ENCODE measurements at places on chromosomes 13 and 19. TPM values are rescaled to one million over a fixed set of nuclear protein-coding genes. Genes with fewer than 3 reads are reported as not detected.
A peak's percentile ranks its signal among the peaks of the same experiment; 100 is the strongest.

GRCh38 chr13:74555276-74555625 is 421.0 kb upstream of the KLF12 start:
- DNase-seq = no peak

DNA sequence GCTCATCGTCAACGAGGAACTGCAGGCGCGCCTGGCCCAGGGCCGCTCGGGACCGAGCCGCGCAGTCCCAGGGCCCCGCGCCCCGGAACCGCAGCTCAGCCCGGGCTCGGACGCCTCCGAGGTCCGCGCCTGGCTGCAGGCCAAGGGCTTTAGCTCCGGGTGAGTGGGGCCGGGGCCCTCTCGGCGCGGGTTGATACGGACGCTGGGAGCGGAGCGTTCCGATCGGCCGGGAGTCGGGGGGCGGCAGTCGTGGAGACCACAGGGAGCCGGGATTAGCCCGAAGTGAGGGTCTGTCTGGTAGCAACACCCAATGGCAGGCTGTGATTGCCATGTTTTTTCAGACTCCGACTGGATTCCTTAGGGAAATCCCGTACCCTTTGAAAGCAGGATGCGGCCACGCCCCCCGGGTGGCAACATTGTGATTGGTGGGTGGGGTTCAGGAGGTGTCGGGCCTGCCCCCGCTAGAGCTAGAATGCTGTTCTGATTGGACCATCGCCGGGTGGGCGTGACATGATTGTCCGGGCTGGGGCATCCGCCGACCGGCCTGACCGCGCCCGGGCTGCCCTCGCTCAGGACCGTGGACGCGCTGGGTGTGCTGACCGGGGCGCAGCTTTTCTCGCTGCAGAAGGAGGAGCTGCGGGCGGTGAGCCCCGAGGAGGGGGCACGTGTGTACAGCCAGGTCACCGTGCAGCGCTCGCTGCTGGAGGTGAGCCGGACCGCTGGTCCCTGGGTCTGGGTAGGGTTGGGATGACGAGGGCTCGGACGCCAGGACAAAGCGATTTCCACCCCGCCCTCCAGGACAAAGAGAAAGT is 11.3 kb downstream of the EPS8L1 start:
- peak; percentile 93 for DNase-seq

GRCh38 chr19:38155453-38155852 is 68.6 kb downstream of the DPF1 start:
- peak; percentile 59 for DNase-seq

DNA sequence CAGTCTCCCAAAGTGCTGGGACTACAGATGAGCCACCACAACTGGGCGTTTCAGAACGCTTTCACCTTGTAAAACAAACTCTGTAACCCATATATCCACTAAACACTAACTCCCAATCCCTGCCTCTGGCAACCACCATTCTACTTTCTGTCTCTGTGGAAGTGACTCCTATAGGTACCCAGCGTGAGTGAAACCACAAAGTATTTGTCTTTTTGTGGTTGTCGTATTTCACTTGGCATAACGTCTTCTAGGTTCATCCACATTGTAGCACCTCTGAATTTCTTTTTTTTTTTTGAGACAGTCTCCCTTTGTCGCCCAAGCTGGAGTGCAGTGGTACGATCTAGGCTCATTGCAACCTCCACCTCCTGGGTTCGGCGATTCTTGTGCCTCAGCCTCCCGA is 44.8 kb downstream of the BRD4 start:
- DNase-seq = no peak

DNA sequence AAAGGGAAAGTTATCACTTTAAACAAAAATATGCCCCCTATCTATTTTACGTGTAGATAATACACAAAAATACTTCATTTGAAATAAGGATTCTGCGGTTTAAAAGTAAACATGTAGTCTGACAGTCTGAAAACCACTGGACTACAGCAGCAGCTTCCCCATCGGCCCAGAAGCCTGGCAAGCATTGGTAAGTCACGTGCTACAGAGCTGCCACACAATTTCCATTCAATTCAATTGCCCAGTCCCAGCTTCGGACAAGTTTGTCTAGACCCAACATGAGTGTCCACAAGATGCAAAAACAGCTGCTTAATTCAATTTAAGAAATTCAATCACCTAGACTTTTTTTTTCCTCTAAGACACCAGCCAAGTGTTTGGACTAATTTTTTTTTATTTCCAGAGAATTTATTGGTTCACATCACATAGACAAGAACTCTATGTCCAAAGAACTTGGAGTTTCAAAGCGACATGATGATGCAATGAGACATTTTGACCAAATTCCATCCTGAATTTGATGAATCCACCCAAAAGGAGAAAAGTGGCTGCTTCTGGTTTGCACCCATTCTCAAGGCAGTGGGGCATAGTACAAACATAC is 458.9 kb downstream of the COG6 start:
- no peak for DNase-seq

DNA sequence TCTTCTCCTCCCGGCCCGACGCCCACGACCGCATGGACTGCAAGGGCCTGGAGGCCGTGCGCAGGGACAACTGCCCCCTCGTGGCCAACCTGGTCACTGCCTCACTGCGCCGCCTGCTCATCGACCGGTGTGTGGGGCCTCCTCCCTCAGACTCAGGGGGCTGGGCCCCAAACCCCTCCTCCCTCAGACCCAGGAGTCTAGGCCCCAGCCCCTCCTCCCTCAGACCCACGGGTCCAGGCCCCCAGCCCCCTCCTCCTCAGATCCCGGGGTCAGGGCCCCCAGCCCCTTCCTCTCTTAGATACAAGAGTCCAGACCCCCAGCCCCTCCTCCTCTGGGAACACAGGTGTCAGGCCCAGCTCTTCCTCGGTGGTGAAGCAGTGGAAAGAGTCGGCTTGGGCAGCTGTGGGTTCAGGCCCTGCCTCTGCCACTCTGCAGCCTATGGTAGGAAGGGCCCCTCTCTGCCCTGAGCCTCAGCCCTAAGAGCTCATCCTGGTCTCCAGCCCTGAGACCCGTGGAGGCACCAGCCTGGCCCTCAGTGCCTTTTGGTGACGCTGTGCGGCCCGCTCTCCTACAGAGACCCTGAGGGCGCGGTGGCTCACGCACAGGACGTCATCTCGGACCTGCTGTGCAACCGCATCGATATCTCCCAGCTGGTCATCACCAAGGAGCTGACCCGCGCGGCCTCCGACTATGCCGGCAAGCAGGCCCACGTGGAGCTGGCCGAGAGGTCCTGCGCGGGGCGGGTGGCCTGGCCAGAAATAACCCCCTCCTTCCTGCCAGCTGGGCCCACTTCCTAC is 3.7 kb upstream of the SPIB start:
- DNase-seq = peak; percentile 59

GRCh38 chr13:37039896-37040295 is 19.6 kb downstream of the SUPT20H start:
- no peak for DNase-seq

DNA sequence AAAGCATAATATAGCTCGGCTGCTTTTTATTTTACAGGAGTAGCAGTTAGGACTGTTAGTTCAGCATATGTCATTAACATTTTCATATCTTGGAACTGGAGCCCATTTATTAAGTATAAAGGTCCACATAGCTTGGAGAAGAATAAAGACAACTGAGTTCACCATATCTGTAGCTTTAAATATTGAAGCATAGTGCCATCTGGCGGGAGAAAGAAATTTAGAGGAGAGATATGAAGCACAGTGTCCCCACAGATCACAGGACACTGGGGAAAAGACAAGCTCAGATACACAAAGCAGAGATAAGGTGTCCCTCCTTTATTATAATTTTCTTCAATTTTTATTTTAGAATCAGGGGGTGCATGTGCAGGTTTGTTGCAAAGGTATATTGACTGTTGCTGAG is 104.7 kb upstream of the FREM2 start:
- DNase-seq = peak; percentile 46

DNA sequence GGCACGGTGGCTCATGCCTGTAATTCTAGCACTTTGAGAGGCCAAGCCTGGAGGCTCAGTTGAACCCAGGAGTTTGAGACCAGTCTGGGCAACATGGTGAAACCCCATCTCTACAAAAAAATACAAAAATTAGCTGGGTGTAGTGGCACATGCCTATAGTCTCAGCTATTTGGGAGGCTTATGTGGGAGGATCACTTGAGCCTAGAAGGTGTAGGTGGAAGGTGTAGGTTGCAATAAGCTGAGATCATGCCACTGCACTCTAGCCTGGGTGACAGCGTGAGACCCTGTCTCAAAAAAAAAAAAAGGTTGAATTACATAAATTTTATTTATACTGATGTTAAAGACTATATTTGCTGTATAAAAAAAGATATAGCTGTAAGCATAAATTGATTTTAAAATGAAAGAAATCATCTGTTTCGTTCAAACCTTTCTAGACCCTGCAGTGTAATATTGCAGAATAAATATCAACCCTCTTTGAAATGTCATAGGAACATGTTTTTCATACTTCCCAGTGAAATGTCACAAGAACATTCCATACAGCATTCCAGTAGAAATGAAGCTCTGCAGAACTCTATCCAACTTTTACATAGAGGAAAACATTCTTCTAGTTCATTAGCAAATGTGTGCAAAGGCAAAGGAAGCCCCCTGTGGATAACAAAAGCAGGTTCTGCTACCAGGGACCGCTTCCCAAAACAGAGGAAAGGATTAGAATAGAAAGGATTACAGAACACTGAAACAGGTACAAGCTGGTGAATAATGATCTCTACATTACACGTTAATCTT is 76.0 kb downstream of the CAB39L start:
- peak; percentile 16 for DNase-seq

GPR12 gene
- not detected for total RNA-seq

DNA sequence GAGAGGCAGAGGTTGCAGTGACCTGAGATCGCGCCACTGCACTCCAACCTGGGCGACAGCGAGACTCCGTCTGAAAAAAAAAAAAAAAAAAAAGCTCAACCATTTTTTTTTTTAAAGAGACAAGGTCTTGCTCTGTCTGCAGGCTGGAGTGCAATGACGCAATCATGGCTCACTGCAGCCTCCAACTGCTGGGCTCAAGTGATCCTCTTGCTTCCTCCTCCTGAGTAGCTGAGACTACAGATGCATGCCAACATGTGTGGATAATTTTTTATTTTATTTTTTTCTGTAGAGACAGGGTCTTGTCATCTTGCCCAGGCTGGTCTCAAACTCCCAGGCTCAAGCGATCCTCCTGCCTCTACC is 10.3 kb downstream of the EHD2 start:
- DNase-seq = peak; percentile 92

- DNase-seq = no peak
Observed at GRCh38 chr19:53455828-53456227, 11.7 kb upstream of the ZNF813 start.

DNA sequence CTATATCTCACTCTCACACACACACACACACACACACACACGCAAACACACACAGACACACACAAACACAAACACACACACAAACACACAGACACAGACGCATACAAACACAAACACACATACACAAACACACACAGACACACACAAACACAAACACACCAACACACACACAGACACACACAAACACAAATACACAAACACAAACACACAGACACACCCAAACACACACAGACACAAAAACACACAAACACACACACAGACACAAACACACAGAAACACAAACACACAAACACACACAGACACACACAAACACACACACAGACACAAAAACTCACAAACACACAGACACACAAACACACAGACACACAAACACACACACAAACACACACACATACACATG is 329.0 kb downstream of the ZNF536 start:
- no peak for DNase-seq

VAV1 gene
- total RNA-seq = not detected

DNA sequence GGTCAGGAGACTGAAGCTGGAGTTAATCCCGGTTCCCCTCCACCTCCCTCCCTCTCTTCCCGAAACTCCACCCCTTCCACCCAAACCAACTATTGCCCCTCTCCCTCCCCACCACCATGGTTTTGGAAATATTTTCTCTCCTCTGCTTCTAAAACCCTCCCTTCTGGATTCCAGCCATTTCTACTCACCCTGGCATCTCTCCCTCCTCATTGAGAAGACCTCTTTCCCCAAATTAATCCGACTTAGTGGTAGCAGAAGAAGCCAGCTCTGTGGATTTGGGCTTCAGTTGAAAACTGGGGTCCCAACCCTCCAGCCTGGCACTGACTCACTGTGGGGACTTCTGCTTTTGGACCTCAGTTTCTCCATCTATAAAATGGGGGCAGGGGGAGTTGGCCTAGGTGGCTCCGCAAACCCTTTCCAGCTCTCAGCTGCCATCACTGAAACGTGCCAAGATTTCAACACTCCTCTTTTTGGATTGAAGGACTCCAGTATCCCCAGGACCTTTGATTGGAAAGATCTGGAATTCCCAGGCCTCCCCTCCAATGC is 1.6 kb downstream of the GPR4 start:
- no peak for DNase-seq

SLC46A3 gene
- total RNA-seq = 4.7 TPM

DNA sequence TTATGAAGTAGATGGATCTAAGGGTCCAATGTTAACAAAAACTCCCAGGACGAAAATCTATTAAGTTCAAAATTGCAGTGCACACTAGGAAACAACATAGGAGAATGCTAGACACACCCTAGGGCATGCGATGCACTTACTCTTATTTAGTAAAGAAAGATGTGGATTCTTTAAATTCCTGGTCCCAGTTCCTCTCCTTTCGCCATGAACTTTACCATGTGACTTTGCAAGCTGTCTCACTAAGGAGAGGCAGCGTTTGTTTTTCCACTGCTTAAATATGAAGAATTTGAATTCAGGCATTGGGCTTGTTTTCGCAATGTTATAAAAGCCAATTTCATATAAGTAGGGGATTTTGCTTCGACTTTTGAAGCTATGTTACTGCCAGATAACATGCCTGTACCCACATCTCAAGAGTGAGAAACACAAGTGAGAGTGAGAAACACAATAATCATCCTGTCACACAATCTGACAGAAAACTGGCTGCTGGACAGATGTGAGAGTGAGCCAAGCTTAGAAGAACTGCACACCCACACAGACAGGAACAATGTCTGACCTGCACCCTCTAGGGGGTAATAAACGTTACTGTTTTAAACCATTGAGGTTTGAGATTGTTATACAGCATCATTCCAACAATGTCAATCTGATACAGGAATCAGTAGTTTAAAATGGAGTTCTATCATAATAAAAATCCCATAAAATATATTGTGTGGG is 1308.4 kb downstream of the SLITRK5 start:
- DNase-seq = no peak

DNA sequence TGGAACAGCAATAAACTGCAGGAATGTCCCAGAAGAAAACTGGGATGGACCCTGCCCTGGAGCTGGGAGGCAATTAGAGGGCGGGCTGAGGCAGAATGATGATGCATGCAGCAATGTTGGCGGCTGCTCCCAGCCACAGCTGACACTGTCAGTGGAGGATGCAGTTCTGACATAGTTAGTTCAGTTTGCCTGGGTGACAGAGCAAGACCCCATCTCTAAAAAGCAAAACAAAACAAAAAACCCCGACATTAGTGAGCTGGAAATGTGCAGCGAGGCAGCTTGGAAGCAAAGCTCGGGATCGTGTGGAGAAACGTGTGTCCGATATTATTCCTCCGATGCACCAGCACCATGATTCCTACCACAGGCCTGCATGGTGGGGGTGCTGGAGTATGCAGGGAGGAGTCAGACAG is 110.1 kb upstream of the UQCRFS1 start:
- DNase-seq = no peak

DNA sequence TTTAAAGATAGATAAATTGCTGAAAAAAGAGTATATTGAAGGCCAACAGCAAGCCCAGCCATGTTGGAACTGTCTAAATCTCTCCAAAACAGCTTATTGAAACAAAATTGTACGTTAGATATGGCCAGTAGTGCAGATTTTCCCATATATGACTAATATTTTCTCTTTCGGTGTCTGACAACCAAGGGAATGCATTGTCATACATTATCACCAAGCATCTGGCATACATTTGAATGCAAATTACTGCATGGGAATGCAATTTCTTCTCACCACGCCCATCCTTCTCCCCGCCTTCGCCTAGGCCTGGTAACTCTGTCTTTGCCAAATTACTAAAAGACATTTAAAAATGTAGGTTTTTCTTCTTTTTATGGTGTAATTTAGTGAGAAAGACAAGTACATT is 32.5 kb upstream of the IRS2 start:
- DNase-seq = no peak

Measured in fibroblast of villous mesenchyme (primary cell).